ENCODE measurements at places on chromosomes 16 and 17. TPM values are rescaled to one million over a fixed set of nuclear protein-coding genes. Genes with fewer than 3 reads are reported as not detected.

The SOST gene
- not detected for total RNA-seq

The PRSS27 gene
- 0.75 TPM for total RNA-seq

The MT4 gene
- not detected for total RNA-seq

The KRT15 gene
- 0.31 TPM for total RNA-seq

- no peaks in the 10 kb centered on the region for H3K4me1 ChIP-seq
- no peaks in the 10 kb centered on the region for H3K27me3 ChIP-seq
- no peak for DNase-seq
- H3K27ac ChIP-seq = no peak overlapping the region
- H3K36me3 ChIP-seq = peaks cover 69% of the 10 kb centered on the region
Measured at GRCh38 chr16:1745900-1746692, 25.2 kb downstream of the NME3 start.

DNA sequence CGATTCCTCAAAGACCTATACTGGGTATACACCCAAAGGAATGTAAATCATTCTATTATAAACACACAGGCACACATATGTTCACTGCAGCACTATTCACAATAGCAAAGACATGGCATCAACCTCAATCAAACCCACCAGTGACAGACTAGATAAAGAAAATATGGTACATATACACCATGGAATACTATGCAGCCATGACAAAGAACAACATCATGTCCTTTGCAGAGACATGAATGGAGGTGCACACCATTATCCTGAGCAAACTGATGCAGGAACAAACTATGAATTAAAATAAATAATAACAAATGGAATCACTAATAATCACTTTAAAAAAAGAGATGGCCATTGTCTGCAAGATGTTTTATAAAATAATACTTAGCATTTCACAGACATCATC lies 380.1 kb downstream of the GRIN2A start:
- H3K27ac ChIP-seq = no peak overlapping the region
- H3K27me3 ChIP-seq = no peaks in the 10 kb centered on the region
- no peaks in the 10 kb centered on the region for H3K36me3 ChIP-seq
- no peak overlapping the region for H3K4me3 ChIP-seq

- H3K27ac ChIP-seq = no peak overlapping the region
- no peaks in the 10 kb centered on the region for H3K27me3 ChIP-seq
- DNase-seq = no peak
- peak overlapping the region; percentile 84 for H3K4me3 ChIP-seq
- H3K4me1 ChIP-seq = peaks cover 21% of the 10 kb centered on the region
Measured at GRCh38 chr17:82064433-82065192, 991 bp downstream of the DUS1L start.

DNA sequence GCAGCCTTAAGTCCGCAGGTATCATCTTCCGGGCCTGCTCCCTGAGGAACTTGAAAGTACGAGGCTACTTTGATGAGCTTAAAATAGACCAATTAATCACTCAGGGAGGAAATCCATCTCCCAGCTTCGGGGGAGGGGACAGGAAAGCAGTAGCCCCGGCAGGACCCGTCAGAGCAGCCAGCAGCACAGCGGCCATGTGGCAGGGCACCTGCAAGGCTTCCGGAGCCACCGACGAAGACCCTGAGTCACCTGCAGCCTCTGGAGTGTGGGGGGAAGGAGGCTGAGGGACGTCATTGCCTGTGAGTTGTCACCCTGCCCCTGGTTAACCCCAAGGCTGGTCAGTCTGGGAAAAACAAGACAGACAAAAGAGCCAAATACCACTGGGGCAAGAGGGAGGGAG lies 4.4 kb upstream of the CYB561 start:
- no peak overlapping the region for H3K27ac ChIP-seq
- DNase-seq = no peak
- H3K36me3 ChIP-seq = no peaks in the 10 kb centered on the region

GRCh38 chr17:45231481-45232116 lies 9.9 kb downstream of the FMNL1 start:
- peaks cover 54% of the 10 kb centered on the region for H3K4me1 ChIP-seq
- no peaks in the 10 kb centered on the region for H3K36me3 ChIP-seq
- H3K27ac ChIP-seq = no peak overlapping the region
- no peak overlapping the region for H3K4me3 ChIP-seq
- no peak for DNase-seq

- no peaks in the 10 kb centered on the region for H3K27me3 ChIP-seq
- H3K27ac ChIP-seq = peak overlapping the region; percentile 75
- H3K36me3 ChIP-seq = peaks cover 19% of the 10 kb centered on the region
- H3K4me1 ChIP-seq = peaks cover 45% of the 10 kb centered on the region
- H3K4me3 ChIP-seq = no peak overlapping the region
- peak; percentile 91 for DNase-seq
Measured at GRCh38 chr17:73349138-73349537, 37.3 kb upstream of the CDC42EP4 start.

The SLC6A2 gene
- total RNA-seq = 2.3 TPM

The SCGB1C2 gene
- total RNA-seq = not detected

The FTSJ3 gene
- 29.1 TPM for total RNA-seq

DNA sequence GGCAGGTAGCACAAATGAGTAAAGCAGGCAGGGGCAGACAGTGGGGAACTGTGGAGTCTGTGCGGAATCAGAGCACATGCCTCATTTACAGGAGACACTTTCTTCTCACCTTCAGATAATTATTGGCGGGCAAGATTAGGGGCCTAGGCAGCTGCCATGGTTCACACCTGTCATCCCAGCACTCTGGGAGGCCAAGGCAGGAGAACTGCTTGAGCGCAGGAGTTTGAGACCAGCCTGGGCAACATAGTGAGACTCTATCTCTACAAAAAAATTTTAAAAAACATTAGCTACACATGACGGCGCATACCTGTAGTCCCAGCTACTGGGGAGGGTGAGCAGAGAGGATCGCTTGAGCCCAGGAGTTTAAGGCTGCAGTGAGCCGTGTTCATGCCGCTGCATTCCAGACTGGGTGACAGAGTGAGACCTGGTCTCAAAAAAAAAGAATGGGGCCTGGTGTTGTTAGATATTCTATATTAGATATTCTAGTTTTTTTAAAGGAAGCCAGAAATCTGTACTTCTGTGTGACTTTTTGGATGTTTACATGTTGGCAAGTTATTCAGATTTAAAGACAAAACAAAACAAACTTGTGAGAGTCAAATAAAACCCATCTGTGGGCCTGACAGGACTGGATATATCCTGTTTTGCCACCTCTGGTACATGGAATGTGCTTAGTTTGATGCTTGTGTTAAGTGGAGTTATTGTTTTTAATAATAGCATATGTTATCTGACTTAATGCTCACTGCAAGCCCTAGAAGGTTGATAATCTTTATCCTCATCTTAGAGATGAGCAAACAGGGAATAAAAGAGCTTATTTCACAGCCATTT lies 4.9 kb upstream of the LPCAT2 start:
- no peaks in the 10 kb centered on the region for H3K27me3 ChIP-seq
- no peak overlapping the region for H3K4me3 ChIP-seq
- H3K36me3 ChIP-seq = peaks cover 44% of the 10 kb centered on the region
- peak overlapping the region; percentile 91 for H3K27ac ChIP-seq

DNA sequence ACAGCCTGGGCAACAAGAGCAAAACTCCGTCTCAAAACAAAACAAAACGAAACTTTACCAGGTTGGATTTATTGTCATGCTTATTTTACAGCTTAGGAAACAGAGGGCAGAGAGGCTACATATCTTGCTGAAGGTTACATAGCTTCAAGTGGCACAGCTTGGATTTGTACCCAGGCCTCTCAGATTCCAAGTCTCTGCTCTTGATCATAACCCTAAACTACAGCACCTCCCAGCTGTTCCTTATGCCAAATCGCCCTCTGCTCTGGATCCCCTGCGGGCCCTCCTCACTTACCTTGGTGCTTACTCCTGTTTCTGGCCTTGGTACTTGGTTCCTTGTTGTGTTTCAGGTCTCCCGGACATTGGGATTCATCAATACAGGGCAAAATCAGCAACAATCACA lies 11.7 kb upstream of the CUEDC1 start:
- no peak overlapping the region for H3K27ac ChIP-seq
- peaks cover 3% of the 10 kb centered on the region for H3K36me3 ChIP-seq
- no peak overlapping the region for H3K4me3 ChIP-seq
- H3K27me3 ChIP-seq = no peaks in the 10 kb centered on the region

The FN3K gene
- 4.9 TPM for total RNA-seq

DNA sequence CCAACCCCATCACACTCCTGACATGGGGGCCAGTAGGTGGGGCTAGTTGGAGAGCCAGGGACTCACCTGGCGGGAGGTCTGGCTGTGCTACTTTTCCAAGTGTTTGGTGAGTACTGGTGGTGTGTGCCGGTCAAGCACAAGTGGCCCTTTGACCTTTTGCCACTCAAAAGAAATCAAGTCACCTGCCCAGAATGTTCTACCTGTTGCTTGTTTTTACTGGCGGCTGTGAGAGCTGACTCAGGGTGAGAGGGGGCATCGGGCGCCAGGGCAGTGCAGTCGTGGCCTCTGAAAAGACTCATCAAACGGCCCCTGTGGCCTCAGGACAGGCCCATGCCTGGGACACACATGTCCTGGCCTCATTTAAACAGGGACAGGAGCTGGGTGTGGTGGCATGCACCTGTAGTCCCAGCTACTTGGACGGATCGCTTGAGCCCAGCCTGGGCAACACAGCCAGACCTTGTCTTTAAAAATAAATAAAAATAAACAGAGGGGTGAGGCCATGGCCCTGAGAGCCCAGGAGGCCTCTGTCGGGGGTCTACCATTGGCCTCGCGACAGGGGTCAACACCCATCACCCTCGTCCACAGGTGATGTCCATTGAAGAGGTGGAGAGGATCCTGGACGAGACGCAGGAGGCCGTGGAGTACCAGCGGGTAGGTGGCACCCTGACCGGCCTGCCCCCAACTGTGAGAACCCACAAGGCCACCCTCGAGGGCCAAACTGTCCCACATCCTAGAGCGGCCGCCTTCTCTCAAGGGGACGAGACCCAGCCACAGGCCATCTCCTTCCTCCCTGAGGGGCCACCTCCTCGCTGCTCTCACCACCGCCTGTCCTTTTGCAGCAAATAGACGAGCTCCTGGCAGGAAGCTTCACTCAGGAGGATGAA lies 5.0 kb downstream of the CHMP6 start:
- H3K4me3 ChIP-seq = no peak overlapping the region
- peak; percentile 1 for DNase-seq
- no peaks in the 10 kb centered on the region for H3K27me3 ChIP-seq
- peaks cover 31% of the 10 kb centered on the region for H3K4me1 ChIP-seq
- peaks cover 62% of the 10 kb centered on the region for H3K36me3 ChIP-seq

- H3K4me1 ChIP-seq = peaks cover 6% of the 10 kb centered on the region
- no peaks in the 10 kb centered on the region for H3K36me3 ChIP-seq
- DNase-seq = peak; percentile 34
- H3K4me3 ChIP-seq = no peak overlapping the region
- H3K27ac ChIP-seq = no peak overlapping the region
- no peaks in the 10 kb centered on the region for H3K27me3 ChIP-seq
Measured at GRCh38 chr17:57379237-57379894, 123.0 kb downstream of the MSI2 start.

The ZNF469 gene
- 4.4 TPM for total RNA-seq

The SYCE1L gene
- total RNA-seq = 13.2 TPM

The TBC1D26 gene
- total RNA-seq = 0.31 TPM

The DHX38 gene
- 47.3 TPM for total RNA-seq

The PRAC1 gene
- not detected for total RNA-seq

The SAMD14 gene
- 1.5 TPM for total RNA-seq

GRCh38 chr16:2086106-2086742 lies 38.4 kb downstream of the TSC2 start:
- DNase-seq = no peak
- H3K4me3 ChIP-seq = no peak overlapping the region
- peaks cover 42% of the 10 kb centered on the region for H3K4me1 ChIP-seq
- H3K36me3 ChIP-seq = peaks cover 92% of the 10 kb centered on the region
- H3K27ac ChIP-seq = no peak overlapping the region
- no peaks in the 10 kb centered on the region for H3K27me3 ChIP-seq

GRCh38 chr17:61054436-61054835 lies 345.2 kb upstream of the TBX2 start:
- no peak overlapping the region for H3K4me3 ChIP-seq
- no peaks in the 10 kb centered on the region for H3K27me3 ChIP-seq
- DNase-seq = no peak
- no peaks in the 10 kb centered on the region for H3K4me1 ChIP-seq
- no peaks in the 10 kb centered on the region for H3K36me3 ChIP-seq
- H3K27ac ChIP-seq = no peak overlapping the region

DNA sequence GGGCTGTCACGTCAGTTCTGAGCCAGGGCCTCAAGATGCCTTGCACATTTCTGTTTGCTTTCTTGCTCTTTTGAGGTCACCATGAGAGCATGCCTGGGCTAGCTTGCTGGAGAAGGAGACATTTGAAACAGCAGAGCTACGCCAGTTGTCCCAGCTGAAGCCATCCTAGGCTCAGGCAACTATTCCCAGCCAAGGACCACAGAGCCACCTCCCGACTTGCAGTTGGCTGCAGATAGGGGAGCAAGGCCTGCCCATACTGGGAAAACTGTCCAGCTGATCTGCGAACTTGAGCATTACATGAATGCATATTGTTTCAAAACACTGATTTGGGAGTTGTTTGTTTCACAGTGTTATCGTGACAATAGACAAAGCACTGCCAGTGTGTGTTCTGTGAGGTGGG lies 340.8 kb downstream of the XYLT1 start:
- no peaks in the 10 kb centered on the region for H3K4me1 ChIP-seq
- no peak overlapping the region for H3K4me3 ChIP-seq
- no peaks in the 10 kb centered on the region for H3K27me3 ChIP-seq
- no peak for DNase-seq

DNA sequence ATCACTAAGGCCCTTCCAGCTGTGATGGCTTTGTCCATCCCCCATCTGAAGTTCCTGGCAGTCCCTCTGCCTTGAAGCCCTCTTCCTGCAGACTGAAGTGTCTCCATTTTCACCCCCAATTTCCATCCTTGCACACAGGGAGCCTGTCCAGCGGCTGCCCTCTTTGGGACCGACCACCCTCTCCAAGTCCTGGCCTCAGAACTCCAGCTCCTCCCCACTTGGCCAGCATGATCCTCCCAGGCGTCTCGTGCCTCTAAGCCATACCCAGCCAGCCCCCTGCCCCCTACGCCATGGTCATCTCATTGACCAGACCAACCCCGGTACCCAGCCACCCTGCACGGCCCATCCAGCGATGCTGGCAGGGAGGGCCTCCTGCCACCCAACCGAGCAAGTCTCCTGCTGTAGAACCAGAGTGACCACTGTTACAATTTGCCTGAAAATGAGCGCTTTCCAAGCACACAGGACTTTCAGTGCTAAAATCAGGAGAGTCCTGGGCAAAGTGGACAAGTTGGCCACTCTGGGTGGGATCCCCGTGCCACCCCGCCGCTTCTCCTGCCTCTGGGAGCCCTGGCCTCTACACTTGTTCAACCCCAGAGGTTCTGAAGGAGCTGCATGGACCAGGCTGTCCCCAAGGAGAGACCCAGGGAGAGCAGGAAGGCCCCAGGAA lies 362.0 kb downstream of the SEC14L1 start:
- H3K4me3 ChIP-seq = no peak overlapping the region
- H3K4me1 ChIP-seq = peaks cover 8% of the 10 kb centered on the region
- DNase-seq = no peak
- H3K27ac ChIP-seq = no peak overlapping the region

The CHTF18 gene
- total RNA-seq = 14.5 TPM

The COPRS gene
- total RNA-seq = 55.1 TPM

GRCh38 chr16:57898961-57899360 lies 72.0 kb downstream of the CNGB1 start:
- no peaks in the 10 kb centered on the region for H3K36me3 ChIP-seq
- no peak for DNase-seq
- no peak overlapping the region for H3K4me3 ChIP-seq
- H3K27me3 ChIP-seq = peaks cover 14% of the 10 kb centered on the region
- no peak overlapping the region for H3K27ac ChIP-seq

GRCh38 chr16:17417740-17418139 lies 53.0 kb downstream of the XYLT1 start:
- no peak overlapping the region for H3K4me3 ChIP-seq
- no peak for DNase-seq
- no peaks in the 10 kb centered on the region for H3K27me3 ChIP-seq
- H3K36me3 ChIP-seq = no peaks in the 10 kb centered on the region

GRCh38 chr17:29757788-29758187 lies 135.1 kb upstream of the CORO6 start:
- DNase-seq = no peak
- H3K4me3 ChIP-seq = no peak overlapping the region
- H3K36me3 ChIP-seq = peaks cover 5% of the 10 kb centered on the region
- no peak overlapping the region for H3K27ac ChIP-seq
- H3K27me3 ChIP-seq = no peaks in the 10 kb centered on the region
- peaks cover 3% of the 10 kb centered on the region for H3K4me1 ChIP-seq
